Fibroblast of upper back skin (primary cell): ENCODE measurements at places on chromosomes 3 and 15.
A peak's percentile ranks its signal among the peaks of the same experiment; 100 is the strongest.

GRCh38 chr3:177622520-177622919 is 425.2 kb upstream of the TBL1XR1 start:
- DNase-seq, result no peak

- no peak for DNase-seq
These were observed 12.5 kb downstream of the MAP6D1 start for GRCh38 chr3:183812761-183813445.

- no peak for DNase-seq
These were observed 414.7 kb upstream of the ARRDC4 start for GRCh38 chr15:97545799-97546198.

DNA sequence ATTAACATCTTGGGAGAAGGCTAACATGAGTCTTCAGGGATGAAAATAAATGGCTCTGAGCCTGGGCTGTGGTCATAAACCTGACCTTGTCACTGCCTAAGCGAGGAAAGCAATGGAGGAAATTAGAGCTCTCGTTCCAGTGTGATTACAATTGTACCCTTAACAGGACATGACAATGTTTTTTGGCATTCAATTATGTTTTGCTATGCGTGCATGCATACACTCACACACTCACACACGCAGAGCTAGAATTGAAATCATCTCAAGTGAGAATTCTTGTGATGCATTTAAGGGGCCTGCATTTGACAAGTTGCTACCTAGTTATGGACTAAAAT is 24.1 kb downstream of the ZNF80 start:
- peak; percentile 16 for DNase-seq

DNA sequence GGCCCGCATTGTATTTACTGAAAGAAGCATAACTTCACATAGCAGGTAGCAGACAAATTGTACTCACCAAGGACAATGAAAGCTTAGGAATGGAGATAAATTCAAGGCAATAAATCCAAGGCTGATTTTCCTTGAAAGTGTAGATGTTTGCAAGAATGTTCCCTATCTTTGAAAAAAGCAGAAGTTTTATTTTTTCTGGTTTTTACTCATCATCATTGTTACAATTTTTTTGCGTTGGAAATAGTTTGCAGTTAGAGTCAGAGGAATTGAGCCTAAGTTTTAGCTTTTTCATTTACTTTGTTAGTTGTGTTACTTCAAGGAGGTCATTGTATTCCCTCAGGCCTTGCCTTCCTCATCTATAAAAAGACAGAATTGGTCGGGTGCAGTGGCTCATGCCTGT is 213.9 kb upstream of the TBL1XR1 start:
- no peak for DNase-seq

DNA sequence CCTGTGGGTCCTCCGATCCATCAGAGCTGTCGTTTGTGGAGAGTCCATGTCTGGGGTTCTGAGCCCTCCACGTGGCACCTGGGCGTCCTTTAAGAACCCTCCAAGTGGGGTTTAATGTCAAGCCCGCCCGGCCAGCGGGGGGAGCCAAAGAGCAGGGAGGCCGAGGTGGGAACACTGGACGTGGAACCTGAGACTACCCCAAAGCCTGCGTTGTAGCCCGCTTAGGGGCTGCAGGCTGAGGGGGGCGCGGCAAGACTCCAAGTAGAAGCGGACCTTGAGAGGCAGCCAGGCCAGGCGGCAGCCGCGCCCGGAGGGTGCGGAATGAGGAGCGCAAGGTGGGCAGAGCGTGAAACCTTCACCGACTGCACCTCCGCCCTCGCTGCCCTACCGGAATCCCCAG is 126.2 kb upstream of the ATP10A start:
- DNase-seq, result no peak

DNA sequence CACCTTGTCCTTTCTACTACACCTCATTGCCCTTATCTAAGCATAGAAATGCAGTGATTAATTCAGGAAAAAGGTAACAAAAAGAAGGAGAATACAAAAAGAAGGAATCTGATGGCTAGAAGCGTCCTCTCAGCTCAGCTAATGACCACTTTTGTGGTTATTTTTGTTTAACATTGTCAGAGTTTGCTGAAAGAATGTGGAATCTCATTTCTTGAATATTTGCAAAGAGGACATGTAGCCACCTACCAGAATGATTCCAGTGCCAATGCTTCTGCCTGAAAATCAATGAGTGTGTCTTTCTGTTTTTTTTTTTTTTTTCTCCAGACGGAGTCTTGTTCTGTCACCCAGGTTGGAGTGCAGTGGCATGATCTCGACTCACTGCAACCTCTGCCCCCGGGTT is 24.5 kb downstream of the NANOGP8 start:
- peak; percentile 26 for DNase-seq

DNA sequence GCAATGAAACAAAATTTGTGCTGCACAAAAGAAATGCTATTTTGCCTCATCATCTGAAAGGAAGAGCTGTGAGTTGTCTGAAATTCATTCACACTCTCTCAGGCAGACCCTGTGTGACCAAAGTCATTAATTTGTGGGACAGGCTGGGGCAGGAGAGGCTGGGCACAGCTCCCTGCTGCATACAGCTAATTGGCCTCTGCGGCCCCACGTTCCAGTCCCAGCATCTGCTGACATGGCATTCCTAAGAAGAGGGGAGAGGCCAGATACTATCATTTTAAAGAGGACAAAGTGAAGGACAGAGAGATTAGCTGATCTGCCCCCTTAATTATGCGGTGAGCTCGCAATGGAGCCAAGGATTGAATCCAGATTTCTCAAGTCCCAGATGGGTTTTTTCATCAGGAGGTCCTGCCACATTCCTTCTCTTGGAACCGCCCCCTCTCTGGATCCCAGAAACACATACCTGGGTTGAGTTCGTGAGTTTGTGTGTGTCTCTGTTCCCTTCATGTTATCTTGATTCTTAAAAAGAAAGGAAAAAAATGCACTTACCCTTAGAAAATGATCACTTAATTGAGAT is 25.1 kb downstream of the POLR2M start:
- no peak for DNase-seq
